ENCODE measurements at places on chromosomes 12 and 14. TPM values are rescaled to one million over a fixed set of nuclear protein-coding genes. Genes with fewer than 3 reads are reported as not detected.

Gene FAM186B
- 0.13 TPM for total RNA-seq

Gene RPGRIP1
- total RNA-seq, result not detected

Gene TRIM9
- total RNA-seq, result 0.34 TPM

Gene BDKRB1
- total RNA-seq, result not detected

Gene DEGS2
- total RNA-seq, result 0.58 TPM

Gene KIF26A
- 0.63 TPM for total RNA-seq

Gene CELA1
- total RNA-seq, result 0.23 TPM

Gene SIX4
- total RNA-seq, result not detected

Gene AMDHD1
- 0.40 TPM for total RNA-seq

Gene NOXRED1
- total RNA-seq, result 0.36 TPM

Gene SDR9C7
- total RNA-seq, result not detected

Gene RND1
- total RNA-seq, result 1.2 TPM

Gene KRT3
- not detected for total RNA-seq

Gene VCPKMT
- total RNA-seq, result 9.7 TPM

Gene LRP1-AS
- total RNA-seq, result not detected

Gene RFX4
- total RNA-seq, result not detected

Gene PIANP
- total RNA-seq, result not detected

Gene OTUB2
- 1.8 TPM for total RNA-seq

Gene GPRC5A
- 0.05 TPM for total RNA-seq

Gene PTPRB
- not detected for total RNA-seq

Gene CD4
- 224 TPM for total RNA-seq

Gene GLI1
- total RNA-seq, result 1.5 TPM

Gene SNAPC1
- total RNA-seq, result 6.0 TPM

Gene MYO1H
- total RNA-seq, result not detected

Gene C12orf50
- 0.10 TPM for total RNA-seq

Gene POTEM
- total RNA-seq, result not detected

Gene PUS7L
- total RNA-seq, result 22.2 TPM

Gene ANO4
- not detected for total RNA-seq

Gene NGB
- total RNA-seq, result not detected

Gene GALNT8
- total RNA-seq, result not detected
